ENCODE measurements at places on chromosomes 16 and 17.

DNA sequence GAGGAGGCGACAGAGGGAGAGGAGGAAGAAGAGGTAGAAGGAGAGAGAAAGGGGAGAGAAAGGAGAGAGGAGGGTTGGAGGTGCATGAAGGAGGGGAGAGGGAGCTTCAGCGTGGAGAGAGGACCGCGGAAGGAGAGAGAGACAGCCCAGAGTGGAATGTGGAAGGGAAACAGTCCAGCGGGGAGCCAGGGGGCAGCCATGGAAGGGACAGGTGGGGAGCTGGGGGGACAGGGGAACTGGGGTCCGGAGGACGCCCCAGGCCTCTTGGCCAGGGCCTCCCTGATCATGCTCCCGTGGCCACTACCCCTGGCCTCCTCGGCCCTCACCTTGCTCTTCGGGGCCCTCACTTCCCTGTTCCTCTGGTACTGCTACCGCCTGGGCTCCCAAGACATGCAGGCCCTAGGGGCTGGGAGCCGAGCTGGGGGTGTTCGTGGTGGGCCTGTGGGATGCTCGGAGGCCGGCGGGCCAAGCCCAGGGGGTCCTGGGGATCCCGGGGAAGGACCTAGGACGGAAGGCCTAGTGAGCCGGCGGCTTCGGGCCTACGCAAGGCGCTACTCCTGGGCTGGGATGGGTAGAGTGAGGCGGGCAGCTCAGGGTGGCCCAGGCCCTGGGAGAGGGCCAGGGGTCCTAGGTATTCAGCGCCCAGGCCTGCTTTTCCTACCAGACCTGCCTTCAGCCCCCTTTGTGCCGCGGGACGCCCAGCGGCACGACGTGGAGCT is 759 bp downstream of the ASPHD1 start:
- DNase-seq, result no peak

GRCh38 chr16:85166699-85167588 is 54.7 kb upstream of the CIBAR2 start:
- DNase-seq, result no peak

- DNase-seq, result no peak
Measured at GRCh38 chr17:56679777-56680422, 86.4 kb downstream of the NOG start.

DNA sequence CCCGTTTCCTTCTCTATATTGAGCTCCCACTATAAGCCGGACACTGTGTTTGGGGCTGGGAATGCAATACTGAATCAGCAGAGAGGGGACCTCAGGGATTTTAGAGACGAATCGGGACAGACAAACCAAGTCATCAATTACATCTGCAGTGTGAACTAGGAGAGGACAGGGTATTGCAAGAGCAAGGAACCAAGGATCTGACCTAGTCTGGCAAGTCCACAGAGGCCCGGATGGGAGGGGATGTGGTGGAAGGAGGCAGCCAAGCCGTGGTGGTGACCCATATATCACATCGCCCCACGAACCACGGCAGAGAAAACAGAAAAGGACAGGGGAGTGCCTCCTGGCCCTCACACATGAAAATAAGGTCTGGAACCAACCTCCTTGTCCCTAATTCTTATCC is 28.1 kb upstream of the NXPH3 start:
- DNase-seq, result no peak

All from CD4-positive, alpha-beta T cell treated with Interleukin-10 for 1 hour (primary cell).